ENCODE measurements at places on chromosomes 3 and 15.

DNA sequence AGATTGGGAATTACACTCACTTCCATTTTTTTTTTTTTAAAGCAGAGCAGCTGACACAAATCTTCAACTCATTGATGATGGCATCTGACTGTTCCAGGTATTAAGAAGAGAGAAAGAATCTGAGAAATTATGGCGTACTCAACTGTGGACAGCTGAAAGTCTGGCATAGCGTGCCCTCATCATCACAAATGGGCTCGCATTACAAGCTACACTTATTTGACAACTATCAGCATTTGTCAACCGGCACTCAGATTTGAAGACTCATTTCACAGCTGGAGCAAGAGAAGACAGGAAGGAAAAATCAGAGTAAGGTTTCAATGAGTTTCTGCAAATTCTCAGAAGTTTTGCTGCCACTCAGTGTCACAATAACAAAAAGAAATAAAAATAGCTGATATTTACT lies 235.9 kb downstream of the ATP8B4 start:
- no peak for DNase-seq

- DNase-seq, result no peak
Observed at GRCh38 chr15:40925863-40926658, 3.1 kb upstream of the DLL4 start.

DNA sequence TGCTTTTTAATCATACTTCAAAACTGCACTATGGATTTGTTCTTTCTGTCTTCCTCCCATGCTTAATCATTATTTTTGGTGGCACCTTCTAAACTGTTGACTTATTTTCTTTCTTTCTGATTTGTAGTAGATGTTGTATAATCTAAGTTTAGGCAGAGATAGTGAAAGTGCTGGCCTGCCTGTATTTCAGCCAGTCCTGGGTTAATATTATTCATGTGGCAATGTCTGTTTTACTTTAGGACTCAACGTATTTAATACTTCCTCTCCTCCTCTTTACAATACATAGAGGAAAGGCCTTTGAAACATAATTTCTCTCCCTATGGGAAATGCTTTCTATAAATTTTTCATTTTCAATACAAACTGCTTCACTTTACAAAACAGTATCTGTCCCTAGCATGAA lies 327.7 kb upstream of the TPRG1 start:
- DNase-seq, result no peak

DNA sequence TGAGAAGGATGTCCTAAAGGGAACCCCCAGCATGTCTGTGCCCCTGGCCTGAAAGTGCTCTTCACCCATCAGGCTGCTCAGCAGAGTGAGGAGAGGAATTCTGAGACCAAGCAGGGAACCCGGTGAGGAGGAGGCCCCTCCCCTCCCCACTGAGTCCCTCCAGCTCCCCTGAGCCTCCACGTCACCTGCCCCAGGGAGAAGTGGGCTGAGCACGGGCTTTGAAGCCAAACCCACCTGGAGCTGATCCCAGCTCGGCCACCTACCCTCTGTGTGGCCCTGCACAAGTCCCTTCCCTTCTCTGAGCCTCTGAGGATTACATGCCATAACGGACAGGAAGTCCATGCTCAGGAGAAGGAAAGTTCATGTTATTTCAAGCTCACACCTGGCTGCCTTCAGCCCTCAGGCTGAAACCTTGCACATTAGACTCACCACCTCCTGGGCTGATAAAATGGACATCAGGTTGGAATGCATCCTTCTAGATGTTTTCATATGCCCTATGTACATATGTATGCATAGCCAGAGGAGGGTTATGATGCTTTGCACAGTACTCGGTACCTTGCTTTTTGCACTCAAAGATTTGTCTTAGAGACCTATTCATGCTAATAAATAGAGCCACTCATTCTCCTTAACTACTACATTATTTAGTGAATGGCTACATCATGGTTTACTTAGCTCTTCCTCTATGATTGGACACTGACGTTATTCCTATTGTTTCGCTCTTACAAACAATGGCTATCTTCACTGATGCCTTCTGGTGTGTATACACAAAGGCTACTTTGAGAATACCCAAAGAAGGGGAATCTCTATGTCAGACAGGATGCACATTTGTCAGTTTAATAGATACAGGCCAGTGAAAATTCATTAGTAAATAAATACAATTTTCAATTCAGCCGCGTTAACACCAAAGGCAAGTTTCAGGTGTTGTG lies 31.6 kb upstream of the GATA2 start:
- DNase-seq, result no peak

- no peak for DNase-seq
Observed at GRCh38 chr3:104575634-104576033, 791.1 kb upstream of the ALCAM start.

DNA sequence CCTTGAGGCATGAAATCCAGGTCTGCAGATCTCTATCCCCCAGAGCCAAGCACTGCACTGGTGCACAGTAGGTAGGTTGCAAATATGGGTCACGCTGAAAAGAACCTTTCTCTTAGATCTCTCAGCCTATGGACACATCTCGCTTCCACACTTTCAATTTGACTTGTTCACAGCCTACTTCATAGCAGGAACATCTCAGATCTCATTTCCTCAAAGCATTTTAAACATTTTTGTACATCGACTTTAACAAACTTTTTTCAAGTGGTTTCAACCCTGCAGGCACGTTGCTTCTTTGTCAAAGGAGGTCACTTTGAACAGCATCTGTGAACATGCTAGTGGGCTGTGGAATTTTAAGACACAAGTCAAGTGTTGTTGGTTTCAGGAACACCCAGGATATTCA lies 76.0 kb downstream of the SLC12A8 start:
- DNase-seq, result no peak

- no peak for DNase-seq
Observed at GRCh38 chr15:83871808-83872559, 218.1 kb downstream of the ADAMTSL3 start.

DNA sequence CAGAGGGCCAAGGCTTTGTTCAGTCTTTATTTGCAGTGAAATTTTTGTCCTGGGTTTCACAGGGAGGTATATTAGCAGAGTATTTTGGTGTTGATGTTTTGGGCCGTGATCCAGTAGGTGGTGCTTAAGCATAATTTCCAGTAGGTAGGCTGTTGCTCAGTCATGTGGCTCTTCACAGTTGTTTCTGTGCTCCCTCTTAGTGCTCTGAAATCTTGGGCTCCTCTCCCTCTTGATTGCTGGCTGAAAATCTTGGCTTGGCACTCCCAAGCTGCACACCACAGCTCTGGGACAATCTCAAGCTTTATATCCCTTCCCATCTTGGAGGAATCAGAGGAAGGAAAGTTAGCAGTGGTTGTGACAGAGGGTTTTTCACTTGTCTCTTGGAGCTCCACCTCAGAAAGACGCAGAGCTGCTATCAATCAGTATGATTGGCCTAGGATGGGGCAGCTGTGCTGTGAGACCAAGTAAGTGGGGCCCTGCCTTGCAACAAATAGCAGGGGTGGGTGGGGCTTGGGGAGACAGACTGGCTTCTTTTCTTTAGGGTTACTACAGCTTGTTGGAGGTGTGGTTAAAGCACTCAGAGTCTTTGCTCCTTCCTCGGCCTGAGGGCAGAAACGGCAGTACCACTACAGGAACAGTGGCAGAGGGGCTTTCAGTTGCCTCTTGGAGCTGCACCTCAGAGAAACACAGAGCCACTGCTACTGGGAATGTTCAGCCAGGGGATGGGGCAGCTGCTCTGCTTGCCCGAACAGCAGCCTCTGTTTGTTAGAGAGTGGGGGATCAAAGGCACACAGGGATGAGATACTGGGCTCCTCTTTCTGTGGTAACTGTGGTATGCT lies 627.0 kb downstream of the SI start:
- DNase-seq, result no peak

DNA sequence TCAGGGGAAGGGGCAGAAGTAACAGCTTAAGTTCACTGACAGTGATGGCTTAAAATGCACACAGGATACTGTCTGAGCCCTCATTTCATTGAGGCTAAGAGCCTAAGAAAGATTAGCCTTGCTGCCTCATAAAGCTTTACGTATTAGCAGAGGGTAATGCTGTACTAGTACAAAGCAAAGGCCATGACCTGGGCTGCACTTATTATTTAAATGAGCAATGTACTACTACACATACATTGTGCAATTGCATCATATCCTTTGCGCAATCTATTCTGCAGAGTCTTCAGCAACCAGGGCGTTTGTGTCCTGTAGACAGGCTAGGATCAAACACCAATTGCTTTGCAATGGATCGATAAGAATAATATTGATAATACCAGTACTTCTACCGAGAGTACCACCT lies 221.8 kb downstream of the TPRG1 start:
- DNase-seq, result no peak

DNA sequence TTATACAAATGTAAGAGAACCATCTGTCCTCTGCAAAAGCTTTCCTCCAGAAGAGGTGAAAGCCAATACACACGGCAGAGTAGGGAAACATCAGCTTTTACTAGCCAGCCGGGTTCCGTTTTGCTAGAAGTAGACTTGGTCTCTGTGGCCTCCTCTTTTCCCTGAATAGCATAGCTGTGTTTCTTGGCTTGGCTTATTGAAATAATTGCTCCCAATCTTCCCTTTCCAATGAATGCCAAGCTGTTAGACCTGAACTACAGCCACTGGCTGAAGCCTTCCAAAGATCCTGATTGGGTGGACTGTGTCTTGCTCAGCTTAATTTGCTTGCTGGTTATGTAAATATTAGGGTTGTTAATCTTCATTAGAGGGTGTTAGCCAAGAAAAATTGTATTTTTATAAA lies 157.8 kb upstream of the ROPN1 start:
- DNase-seq, result no peak

Measured in stimulated activated CD8-positive, alpha-beta memory T cell treated with anti-CD3 and anti-CD28 coated beads, Interleukin-15, amount 100 ng/mL, for 24 hours (primary cell).